SJCRH30 (cell line): ENCODE measurements at places on chromosomes 3 and 15. TPM values are rescaled to one million over a fixed set of nuclear protein-coding genes. Genes with fewer than 3 reads are reported as not detected.

- no peaks in the 10 kb centered on the region for H3K4me1 ChIP-seq
- no peaks in the 10 kb centered on the region for H3K36me3 ChIP-seq
Observed at GRCh38 chr3:127261925-127262324, 25.9 kb downstream of the PRR20G start.

DNA sequence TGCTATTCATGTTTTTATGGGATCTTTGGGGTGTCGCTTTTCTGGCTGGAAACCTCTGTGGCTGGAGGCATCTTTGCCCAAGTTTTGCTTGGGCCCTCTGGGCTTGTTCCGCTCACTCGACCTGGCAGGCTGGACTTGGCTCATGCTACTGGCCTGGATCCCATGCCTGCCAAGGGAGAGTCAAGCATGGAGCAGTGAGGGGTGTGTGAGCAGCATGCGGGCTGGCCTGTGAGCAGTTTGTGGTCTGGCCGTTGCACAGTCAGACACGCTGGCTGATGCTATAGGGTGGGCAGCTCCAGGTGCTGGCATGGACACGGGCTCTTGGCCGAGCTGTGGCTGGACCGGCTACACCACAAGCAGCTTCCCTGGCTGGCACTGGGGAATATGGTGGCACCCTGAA is 491.1 kb downstream of the AGBL1 start:
- no peaks in the 10 kb centered on the region for H3K36me3 ChIP-seq
- no peak overlapping the region for H3K27ac ChIP-seq
- no peaks in the 10 kb centered on the region for H3K4me1 ChIP-seq
- H3K4me3 ChIP-seq, result no peak overlapping the region

GRCh38 chr3:38097446-38098375 is 39.2 kb downstream of the ACAA1 start:
- DNase-seq, result no peak
- no peaks in the 10 kb centered on the region for H3K4me1 ChIP-seq
- no peaks in the 10 kb centered on the region for H3K27me3 ChIP-seq
- H3K36me3 ChIP-seq, result no peaks in the 10 kb centered on the region
- no peak overlapping the region for H3K27ac ChIP-seq

DNA sequence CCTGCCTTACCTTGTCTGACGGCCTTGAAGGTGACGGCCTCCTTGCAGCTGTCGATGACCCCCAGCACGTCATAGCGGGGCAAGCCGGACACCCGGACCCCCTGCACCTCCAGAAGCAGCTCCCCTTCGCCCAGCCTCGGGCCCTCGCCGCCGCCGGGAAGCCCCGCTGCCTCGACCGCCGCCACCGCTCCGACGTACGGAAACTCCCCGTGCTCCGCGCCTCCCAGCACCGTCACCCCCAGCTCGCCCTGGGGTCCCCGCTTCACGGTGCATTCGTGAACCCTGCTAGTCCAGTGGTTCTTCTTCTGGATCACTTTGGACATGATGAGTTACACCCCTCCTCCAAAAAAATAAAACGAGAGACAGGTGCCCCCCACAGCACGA is 740 bp downstream of the MAGI1 start:
- peak; percentile 30 for DNase-seq
- no peaks in the 10 kb centered on the region for H3K27me3 ChIP-seq
- H3K27ac ChIP-seq, result peak overlapping the region; percentile 71
- peak overlapping the region; percentile 72 for H3K4me3 ChIP-seq

DNA sequence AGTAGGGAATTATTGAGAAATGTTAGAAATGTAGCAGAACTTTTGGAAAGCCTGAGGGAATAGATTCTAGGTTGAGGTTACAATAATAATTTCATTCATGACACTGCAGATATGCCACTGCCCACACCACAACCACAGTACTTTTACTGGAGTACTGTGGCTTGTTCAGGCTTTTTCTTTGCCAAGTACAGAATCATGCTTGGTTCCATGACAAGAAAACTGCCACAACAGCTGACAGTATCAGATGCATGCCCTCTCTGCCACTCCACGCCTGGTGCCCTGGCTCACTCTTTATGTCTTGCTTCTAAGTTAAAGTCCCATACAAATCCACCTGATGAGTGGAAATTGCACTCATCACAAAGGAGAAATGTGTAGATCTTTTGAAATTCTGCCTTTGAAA is 398.6 kb downstream of the ZIC1 start:
- no peaks in the 10 kb centered on the region for H3K4me1 ChIP-seq
- no peak for DNase-seq
- H3K36me3 ChIP-seq, result no peaks in the 10 kb centered on the region
- no peaks in the 10 kb centered on the region for H3K27me3 ChIP-seq

DNA sequence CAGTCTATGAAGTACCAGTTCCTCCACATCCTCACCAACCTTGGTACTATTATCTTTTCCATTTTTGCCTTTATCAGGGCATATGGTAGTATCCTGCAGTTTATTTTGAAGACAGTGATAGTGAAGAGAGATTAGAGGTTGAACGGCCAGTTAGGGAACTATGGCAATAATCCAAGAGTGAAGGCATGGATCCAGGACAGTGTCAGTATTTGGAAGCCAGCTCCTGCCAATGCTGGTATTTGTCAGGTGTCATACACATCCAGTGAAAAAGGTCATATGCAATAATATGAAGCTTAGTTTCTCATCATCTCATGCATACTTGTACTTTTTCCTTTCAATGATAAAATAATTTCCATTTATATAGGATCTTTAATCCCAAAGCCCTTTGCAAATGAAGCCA is 56.8 kb upstream of the KCNMB2 start:
- no peak for DNase-seq
- no peaks in the 10 kb centered on the region for H3K4me1 ChIP-seq
- H3K36me3 ChIP-seq, result no peaks in the 10 kb centered on the region
- H3K4me3 ChIP-seq, result no peak overlapping the region
- no peaks in the 10 kb centered on the region for H3K27me3 ChIP-seq

DNA sequence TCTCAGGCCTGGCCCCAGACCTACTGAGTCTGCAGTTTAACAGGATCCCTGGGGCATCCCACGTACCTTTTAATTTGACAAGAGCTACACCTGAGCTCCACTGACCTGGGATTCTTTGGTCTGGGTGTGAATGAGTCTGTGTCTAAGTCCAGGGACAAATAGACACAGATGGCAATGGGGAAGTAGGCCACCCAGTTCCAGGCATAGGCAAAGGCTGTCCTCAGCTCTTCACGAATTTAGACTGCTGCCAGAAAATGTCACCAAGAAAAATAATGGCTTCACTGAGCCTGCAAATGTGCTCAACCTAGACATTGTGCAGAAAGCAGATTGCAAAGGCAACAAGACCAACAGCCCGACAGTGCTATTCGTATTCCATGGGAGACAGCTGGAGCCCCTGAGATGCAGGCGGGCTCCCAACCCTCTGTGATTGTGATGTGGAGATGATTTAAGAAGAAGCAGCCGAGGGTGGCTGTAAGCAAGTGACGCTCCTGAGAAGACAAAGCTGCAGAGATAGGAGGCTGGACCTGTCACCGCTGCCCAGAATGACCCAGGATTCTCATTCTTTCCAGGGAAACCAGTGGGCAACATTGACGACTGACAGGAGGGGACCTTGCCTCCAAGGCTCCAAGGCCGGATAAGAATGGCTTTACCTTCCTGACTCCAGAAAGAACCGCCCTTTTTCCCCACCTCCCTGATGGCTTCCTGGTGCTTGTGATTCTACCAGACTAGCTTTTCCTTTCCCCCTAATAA is 39.8 kb upstream of the IREB2 start:
- peaks cover 14% of the 10 kb centered on the region; the same call in 1 of the 2 replicates for H3K27me3 ChIP-seq
- no peak overlapping the region for H3K27ac ChIP-seq
- no peaks in the 10 kb centered on the region for H3K36me3 ChIP-seq
- DNase-seq, result no peak
- peaks cover 4% of the 10 kb centered on the region; the same call in 1 of the 2 replicates for H3K4me1 ChIP-seq

- H3K36me3 ChIP-seq, result peaks cover 7% of the 10 kb centered on the region
- DNase-seq, result no peak
- no peak overlapping the region for H3K4me3 ChIP-seq
- no peak overlapping the region for H3K27ac ChIP-seq
- H3K4me1 ChIP-seq, result 0 out of 2 replicates have a peak, but pooled peaks cover 3% of the 10 kb centered on the region
Observed at GRCh38 chr3:49401766-49402165, 10.0 kb downstream of the RHOA start.

- peaks cover 44% of the 10 kb centered on the region for H3K4me1 ChIP-seq
- H3K4me3 ChIP-seq, result no peak overlapping the region
- no peaks in the 10 kb centered on the region for H3K27me3 ChIP-seq
- peak; percentile 17 for DNase-seq
- H3K36me3 ChIP-seq, result no peaks in the 10 kb centered on the region
Observed at GRCh38 chr15:94028809-94029208, 202.6 kb upstream of the MCTP2 start.

- no peaks in the 10 kb centered on the region for H3K36me3 ChIP-seq
- H3K4me1 ChIP-seq, result peaks cover under 1% of the 10 kb centered on the region
- DNase-seq, result peak; percentile 24
- H3K27me3 ChIP-seq, result no peaks in the 10 kb centered on the region
- H3K4me3 ChIP-seq, result no peak overlapping the region
Observed at GRCh38 chr3:175392653-175393052, 533.5 kb downstream of the NAALADL2 start.

DNA sequence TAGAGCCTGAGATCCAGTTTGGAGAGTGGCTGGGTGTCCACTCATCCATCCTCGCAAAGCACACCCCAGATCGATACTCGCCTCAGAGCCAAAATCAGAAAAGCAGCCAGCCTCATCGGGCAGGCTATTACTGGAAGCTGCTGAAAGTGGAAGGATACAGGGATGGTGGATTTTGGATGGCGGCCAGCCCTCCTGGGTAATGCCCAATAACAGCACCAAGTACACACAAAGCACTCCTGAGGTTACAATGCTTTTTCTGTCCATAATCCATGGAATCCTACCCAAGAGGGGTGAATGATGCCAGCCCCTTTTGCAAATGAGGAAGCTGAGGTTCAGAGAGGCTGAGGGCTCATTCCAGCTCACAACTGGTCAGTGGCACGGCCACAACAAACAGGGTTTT is 93.1 kb upstream of the SLC6A11 start:
- H3K4me1 ChIP-seq, result no peaks in the 10 kb centered on the region
- 0 out of 2 replicates have a peak, but pooled peaks cover under 1% of the 10 kb centered on the region for H3K27me3 ChIP-seq
- no peak overlapping the region for H3K27ac ChIP-seq
- no peaks in the 10 kb centered on the region for H3K36me3 ChIP-seq
- H3K4me3 ChIP-seq, result no peak overlapping the region

- H3K36me3 ChIP-seq, result no peaks in the 10 kb centered on the region
- no peaks in the 10 kb centered on the region for H3K27me3 ChIP-seq
Observed at GRCh38 chr3:143637133-143637532, 211.1 kb downstream of the SLC9A9 start.

- H3K27ac ChIP-seq, result no peak overlapping the region
- H3K4me1 ChIP-seq, result no peaks in the 10 kb centered on the region
- peaks cover 3% of the 10 kb centered on the region; the same call in 1 of the 2 replicates for H3K27me3 ChIP-seq
- no peaks in the 10 kb centered on the region for H3K36me3 ChIP-seq
- DNase-seq, result no peak
- no peak overlapping the region for H3K4me3 ChIP-seq
Observed at GRCh38 chr15:86445579-86446252, 366.0 kb downstream of the AGBL1 start.

DNA sequence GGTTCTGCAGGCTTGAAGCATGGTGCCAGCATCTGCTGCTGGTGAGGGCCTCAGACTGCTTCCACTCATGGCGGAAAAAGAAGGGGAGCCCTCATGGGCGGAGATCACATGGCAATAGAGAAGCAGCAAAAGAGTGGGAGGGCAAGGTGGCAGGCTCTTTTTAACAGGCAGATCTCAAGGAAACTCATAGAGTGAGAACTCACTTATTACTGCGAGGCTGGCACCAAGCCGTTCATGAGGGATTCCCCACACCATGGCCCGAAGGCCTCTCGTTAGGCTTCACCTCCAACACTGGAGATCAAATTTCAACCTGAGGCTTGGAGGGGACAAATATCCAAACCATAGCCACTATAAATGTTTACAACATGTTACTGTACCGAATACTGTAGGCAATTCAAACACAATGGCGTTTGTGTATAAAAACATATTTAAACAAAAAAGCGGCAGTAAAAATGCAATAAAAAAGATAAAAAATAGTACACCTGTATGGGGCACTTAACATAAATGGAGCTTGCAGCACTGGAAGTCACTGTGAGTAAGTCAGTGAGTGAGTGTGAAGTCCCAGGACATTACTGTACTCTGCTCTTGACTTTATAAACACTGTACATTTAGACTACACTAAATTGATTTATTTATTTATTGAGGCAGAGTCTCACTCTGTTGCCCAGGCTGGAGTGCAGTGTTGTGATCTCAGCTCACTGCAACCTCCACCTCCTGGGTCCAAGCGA is 18.8 kb upstream of the MOBP start:
- H3K4me3 ChIP-seq, result no peak overlapping the region
- no peak overlapping the region for H3K27ac ChIP-seq
- no peaks in the 10 kb centered on the region for H3K4me1 ChIP-seq
- DNase-seq, result no peak
- H3K27me3 ChIP-seq, result no peaks in the 10 kb centered on the region

The EPHA6 gene
- total RNA-seq, result not detected in 2 replicates

The ZDHHC19 gene
- total RNA-seq, result not detected in 2 replicates

The BUB1B gene
- 90.7 and 105 TPM in 2 replicates for total RNA-seq

The SI gene
- total RNA-seq, result not detected in 2 replicates

The C3orf85 gene
- total RNA-seq, result not detected in 2 replicates

The ACP3 gene
- total RNA-seq, result not detected in 2 replicates
